ENCODE measurements at places on chromosomes 11 and 22. TPM values are rescaled to one million over a fixed set of nuclear protein-coding genes. Genes with fewer than 3 reads are reported as not detected.
A peak's percentile ranks its signal among the peaks of the same experiment; 100 is the strongest.

The OR8D4 gene
- not detected for total RNA-seq

The ADORA2A gene
- total RNA-seq = 4.0 TPM

The EFCAB6 gene
- total RNA-seq = not detected

DNA sequence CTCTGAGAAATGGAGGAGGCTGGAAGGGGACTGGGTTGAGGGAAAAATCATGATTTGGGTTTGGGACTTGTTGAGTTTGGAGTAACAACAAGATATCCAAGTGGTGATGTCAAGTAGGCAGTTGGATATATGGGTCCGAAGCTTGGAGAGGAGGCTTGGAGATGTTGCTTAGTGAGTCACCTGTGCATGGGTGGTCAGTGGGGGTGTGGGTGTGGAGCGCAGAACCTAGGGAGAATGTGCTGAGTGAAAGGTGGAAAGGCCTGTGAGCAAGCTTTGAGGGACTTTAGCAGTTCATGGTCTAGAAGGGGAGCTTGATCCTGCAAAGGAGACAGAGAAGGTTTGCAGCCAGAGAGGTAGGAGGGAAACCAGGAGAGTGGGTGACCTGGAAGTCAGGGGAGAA, 38.2 kb downstream of the PRDM11 start:
- no peak for DNase-seq

- DNase-seq = no peak
Measured at GRCh38 chr11:122170815-122171475, 54.9 kb upstream of the BLID start.

DNA sequence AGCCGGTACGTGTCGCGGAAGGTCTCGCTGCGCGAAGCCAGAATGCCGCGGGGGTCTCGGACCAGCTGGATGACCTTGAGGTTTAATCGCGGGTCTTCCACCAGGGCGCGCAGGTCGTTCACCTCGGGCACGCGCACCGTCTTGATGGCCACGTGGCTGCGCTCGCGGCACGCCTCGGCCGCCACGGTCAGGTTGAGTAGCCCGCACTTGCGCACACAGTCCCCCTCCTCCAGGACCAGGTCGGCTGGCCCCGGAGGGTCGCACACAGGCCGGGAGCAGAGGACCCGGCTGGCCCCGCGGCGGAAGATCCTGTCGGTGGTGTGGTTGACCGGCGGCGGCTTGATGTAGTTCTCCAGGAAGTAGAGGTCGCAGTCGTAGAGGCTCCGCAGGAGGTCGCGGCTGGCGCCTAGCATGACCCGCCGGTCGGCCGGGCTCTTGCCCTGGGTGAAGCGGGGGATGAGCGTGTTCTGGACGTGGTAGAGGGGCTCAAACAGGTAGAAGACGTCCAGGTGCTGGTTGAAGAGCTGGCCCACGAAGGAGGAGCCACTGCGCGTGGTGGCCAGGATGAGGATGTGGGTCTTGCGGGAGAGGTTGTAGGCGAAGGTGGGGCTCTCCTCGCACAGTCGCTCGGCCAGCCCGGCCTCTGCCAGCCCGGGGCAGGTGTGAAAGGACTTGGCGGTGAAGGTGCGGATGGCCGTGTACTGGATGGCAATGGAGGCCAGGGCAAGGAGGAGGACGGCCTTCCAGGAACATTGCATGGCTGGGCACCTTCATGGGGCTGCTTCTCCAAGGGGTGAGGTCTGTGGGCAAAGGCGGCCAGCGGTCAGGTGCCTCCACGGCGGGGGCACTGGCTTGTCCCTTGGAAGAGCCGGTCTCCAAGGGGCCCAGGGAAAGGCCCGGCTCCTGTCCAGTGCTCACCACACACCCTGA, 15.0 kb downstream of the CHST1 start:
- DNase-seq = no peak

The COMMD9 gene
- total RNA-seq = 76.7 TPM

GRCh38 chr11:122670131-122670530, 14.6 kb downstream of the UBASH3B start:
- DNase-seq = no peak

GRCh38 chr22:28826921-28827320, 26.6 kb upstream of the XBP1 start:
- DNase-seq = no peak

DNA sequence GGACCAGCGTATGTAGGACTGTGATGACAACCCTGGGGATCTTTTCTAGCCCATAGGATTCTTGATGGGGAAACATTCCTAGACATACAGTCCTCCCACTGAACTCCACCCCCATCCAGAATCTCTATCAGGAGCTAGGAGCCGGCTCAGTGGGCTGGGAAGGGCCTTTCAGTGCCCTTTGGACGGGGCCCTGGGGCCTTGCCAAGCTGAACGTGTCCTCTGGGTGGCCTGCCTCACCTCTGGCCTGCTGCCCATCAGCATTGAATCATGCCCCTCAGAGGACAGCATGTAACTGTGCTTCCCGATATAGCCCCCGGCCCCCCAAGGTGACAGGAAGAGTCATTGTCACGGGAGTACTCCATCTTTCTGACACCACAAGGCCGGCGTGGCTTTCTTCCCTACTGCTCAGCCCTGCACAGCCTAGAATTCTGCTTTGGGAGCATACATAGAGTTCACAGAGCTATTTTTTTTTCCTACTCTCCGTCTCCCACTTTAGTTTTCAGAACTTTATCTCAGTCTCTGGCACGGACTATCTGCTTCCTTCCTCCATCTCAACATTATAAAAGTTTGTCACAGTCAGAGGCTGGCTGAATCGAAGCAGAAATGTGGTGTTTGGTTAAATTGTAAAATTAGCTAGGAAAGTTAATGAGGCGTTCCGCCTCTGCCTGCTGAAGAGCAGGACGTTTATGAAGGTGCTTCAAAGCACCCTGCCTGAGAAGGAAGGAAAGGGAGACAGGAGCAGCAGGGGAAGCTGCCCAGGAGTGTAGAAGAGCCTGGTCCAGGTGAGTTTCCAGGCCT, 111.9 kb downstream of the ZBTB16 start:
- peak; percentile 10 for DNase-seq

The RAPSN gene
- 0.60 TPM for total RNA-seq

The TST gene
- total RNA-seq = 44.6 TPM

DNA sequence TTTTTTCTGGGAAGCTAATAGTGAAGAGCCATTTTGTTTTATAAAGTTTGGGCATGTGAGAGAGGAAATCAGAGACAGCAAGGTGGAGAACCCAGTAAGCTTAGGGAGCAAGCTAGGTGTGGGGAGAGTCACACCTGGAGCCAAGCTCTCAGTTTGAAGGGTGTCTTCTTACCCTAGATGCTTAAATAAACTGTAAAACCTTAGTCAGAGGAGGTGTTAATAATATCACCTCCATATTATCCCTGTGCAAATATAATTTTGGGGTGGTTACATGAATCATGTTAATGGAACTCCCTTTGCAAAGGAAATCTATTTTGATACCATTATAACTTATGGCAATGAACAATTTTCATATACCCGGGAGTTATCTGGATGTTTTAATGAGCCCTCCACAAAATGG, 246.2 kb upstream of the PLET1 start:
- no peak for DNase-seq

- no peak for DNase-seq
Measured at GRCh38 chr11:44945666-44946065, 5.0 kb downstream of the TP53I11 start.

The BSX gene
- not detected for total RNA-seq

DNA sequence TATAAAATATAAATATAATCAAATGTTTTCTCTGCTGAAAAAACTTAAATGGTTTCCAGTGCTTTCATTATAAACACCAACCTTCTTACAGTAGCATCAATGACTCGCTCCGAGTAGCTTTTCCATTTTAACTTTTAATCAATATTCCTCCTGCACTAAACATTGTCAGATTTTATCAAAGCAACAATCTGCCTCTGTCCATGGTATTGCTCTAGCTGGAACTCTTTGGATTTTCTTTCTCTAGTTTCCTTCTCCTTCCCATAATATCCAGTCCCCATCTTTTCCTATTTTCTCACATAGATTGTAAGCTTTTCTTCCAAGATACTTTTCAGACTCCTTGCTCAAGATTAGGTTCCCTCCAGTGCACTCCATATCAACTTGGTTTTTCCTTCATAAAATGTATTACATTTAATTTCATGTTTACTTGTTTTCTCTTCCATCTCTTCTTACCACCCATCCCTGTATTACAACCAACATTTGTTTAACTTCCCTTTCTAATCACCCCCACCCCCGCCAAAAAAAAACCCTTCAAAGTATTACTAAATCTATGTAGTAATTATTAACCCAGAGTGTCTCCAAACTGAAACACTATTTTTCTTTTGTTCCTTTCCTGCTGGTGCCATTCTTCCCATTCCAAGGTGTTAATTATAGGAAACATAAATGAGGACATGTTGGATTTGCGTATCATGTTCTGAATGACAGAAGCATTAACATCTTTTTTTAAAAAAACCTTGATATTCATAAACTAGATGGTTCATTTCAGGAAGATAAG, 716.5 kb downstream of the NELL1 start:
- no peak for DNase-seq

DNA sequence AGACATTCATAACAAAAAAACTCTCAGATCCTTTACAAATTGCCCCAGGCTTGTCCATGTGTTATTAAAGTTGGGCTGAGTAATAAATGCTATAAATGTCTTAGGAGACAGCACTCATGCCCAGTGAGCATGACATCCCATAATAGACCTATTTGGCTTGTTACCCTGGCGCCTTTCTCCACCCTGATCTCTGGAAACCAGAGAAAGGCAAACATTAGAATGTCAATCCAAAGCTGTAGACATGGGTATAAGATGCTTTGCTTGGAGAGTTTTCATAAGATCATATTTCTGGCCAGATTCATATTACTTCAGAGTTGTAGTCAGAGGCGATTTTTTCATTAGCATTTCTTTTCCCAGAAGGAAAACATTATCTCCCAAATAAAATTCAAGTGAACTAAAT, 161.3 kb upstream of the UBASH3B start:
- DNase-seq = no peak

The SEC14L6 gene
- 0.09 TPM for total RNA-seq

The IGSF9B gene
- total RNA-seq = not detected

The TENM4 gene
- total RNA-seq = not detected

DNA sequence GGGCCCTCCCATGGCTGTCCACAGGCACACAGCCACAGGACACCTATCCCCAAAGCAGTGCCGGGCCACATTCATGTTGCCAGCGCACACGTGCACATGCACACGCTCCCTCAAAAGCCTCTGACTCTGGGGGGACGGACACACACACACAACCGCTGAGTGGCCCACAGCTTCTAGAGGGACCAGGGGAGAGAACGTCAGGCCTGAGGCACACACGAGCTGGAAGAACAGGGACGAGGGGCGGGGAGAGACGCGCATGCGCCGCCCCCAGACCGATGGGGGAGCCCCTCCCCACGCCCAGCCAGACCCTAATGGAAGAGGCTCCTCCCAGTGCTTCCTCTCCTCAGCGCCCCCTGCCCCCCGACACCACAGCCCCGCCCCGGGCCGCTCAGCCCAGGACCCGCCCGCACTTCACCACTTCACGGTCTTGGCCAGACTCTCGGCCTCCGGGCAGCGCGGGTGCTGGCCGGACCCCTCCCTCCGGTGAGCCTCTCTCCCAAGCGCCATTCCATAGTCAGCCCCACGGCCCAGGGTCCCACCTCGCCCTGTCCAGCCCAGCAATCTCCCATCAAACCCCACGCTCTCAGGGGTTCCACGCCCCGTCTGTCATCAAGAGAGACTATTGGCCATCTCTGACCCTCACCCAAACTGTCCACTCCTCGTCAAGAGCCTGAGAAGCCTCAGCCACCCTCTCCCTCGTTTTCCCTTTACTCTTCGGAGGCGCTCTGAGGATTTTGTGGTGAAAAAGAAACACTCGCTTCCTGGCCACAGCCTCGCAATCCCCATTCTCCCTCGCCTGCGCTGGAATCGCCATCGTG, 11.7 kb downstream of the NRXN2 start:
- DNase-seq = no peak

GRCh38 chr11:34358728-34359547, 1.1 kb upstream of the ABTB2 start:
- DNase-seq = peak; percentile 83

- DNase-seq = no peak
Measured at GRCh38 chr11:70319396-70320076, 49.0 kb downstream of the PPFIA1 start.

The SAA1 gene
- total RNA-seq = not detected

The NADSYN1 gene
- 35.7 TPM for total RNA-seq

GRCh38 chr11:105158436-105158835, 18.9 kb upstream of the CARD18 start:
- no peak for DNase-seq

GRCh38 chr11:70900540-70900939, 351.8 kb downstream of the SHANK2 start:
- no peak for DNase-seq

The OR51A7 gene
- not detected for total RNA-seq

GRCh38 chr11:82233201-82233600, 500.5 kb downstream of the FAM181B start:
- no peak for DNase-seq

DNA sequence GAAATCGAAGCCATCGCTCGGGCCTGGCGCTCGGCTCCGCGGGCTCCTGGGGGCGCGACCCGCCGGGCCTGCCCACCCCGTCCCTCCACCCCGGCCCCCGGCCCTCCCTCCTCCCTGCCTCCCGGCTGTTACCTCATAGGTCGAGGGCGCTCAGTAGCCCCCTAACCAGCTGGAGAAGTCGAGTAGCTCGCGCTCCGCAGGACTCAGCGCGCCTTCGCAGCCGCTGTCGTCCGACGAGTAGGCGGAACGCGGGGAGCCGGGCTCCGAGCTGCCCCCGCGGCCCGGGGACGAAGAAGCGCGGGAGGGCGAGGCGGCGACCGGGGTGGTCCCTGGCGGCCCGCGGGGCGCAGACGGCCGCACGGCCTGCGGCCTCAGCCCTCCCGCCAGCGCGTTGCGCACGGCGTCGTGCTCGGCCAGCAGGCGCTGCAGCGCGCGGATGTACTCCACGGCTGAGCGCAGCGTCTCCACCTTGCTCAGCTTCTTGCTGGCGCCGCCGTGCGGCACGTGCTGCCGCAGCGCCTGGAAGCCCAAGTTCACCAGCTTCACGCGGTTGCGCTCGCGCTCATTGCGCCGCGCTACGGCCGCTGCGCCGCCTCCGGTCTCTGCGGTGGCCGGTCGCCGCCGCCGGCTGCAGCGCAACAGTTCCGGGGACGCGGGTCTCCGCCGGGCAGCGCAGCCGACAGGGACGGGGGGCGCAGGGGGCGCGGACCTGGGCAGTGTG, 627 bp downstream of the ASCL2 start:
- DNase-seq = no peak

DNA sequence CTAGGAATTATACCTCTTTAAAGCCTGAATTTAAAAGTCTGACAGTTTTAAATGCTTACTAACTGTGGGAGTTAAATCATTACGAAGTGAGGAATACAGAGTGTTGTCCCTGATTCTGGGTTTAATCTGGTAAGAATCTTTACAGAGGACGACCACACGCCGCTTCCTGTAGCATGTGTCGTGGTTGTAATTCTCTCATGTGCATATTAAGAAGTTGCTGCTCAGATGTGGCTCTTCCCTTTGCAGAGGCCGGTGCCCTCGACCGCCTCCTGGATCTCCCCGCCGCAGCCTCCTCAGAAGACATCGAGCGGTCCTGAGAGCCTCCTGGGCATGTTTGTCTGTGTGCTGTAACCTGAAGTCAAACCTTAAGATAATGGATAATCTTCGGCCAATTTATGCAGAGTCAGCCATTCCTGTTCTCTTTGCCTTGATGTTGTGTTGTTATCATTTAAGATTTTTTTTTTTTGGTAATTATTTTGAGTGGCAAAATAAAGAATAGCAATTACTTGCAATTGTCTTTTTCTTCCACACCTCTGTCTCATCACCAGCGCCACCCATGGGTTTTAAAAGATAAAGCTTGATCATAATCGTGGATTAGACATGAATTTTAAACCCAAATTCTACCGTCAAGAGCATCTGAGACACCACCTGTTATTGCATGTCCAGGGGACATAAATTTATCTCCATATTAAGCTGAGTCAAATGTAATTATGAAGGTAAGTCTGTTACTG, 6.5 kb downstream of the GAL start:
- DNase-seq = no peak

The APOA5 gene
- total RNA-seq = 49.1 TPM
